Heart right ventricle (tissue), 16 donors: ENCODE measurements at places on chromosomes 16 and 17. TPM values are rescaled to one million over a fixed set of nuclear protein-coding genes. Genes with fewer than 3 reads are reported as not detected.
A peak's percentile ranks its signal among the peaks of the same experiment; 100 is the strongest.

DNA sequence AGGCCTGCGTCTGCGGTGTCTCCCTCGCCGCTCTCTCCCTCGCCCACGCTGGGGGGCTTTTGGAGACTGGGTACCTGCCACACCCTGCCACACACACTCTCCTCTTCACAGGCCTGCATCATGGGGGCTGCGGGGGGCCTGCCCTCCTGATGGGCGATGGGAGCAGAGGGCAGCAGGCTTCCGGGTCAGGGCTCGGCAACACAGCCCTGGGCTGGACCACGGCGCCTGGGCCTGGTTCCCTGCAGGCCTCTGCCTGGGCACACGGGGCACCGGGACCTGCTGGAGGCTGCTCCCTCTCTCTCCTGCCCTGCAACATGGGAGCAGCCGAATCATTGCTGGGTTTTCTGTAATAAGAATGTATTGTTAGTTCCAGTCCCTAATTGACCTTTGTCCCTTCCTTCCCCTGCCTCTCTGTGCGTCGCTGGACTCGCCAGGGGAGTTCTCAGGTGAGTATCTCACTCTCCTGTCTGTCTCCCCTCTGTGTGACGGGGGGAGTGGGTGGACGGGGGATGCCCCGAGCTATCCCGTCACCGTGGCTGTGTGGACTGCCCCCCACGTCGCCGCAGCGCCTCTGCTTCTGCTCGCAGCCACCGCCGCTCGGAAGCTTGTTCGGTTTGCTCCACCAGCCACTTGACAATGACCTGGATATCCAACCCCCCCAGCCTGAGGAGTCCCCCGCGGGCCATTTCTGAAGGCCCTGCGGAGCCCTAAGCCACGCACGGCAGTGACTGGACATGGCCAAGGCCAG lies 13.5 kb downstream of the NME3 start:
- DNase-seq = no peak

GRCh38 chr17:49829026-49829425 lies 18.8 kb downstream of the TAC4 start:
- DNase-seq = no peak

GRCh38 chr17:6046931-6047330 lies 23.2 kb upstream of the WSCD1 start:
- DNase-seq = no peak

- DNase-seq = no peak
These were observed 114.5 kb upstream of the CHMP6 start for GRCh38 chr17:80876950-80877728.

- DNase-seq = no peak
These were observed 8.5 kb upstream of the PIK3R6 start for GRCh38 chr17:8875957-8876356.

- no peak for DNase-seq
These were observed 36.7 kb downstream of the SMG6 start for GRCh38 chr17:2266865-2267228.

DNA sequence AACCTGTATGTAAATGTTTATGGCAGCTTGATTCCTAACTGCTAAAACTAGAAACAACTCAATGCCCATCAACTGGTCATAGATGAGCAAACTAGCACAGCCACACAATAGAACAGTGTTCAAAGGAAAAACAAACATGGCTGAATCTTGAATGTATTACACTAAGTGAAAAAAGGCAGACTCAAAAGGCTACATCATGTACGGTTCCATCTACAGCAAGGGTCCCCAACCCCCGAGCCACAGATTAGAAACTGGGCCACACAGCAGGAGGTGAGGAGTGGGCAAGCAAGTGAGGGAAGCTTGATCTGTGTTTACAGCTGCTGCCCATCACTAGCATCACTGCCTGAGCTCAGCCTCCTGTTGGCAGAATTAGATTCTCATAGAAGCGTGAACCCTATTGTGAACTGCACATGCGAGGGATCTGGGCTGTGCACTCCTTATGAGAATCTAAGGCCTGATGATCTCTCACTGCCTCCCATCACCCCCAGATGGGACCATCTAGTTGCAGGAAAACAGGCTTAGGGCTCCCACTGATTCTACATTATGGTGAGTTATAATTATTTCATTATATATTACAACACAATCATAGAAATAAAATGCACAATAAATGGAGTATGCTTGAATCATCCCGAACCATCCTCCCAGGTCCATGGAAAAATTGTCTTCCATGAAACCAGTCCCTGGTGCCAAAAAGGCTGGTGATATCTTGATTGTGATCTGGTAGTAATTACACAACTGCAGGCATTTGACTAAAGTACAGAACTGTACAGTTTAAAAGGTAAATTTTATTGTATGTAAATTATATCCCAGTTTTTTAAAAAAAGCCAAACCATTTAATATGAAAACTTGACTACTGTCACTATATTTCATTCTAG lies 7.7 kb downstream of the CEP20 start:
- no peak for DNase-seq

DNA sequence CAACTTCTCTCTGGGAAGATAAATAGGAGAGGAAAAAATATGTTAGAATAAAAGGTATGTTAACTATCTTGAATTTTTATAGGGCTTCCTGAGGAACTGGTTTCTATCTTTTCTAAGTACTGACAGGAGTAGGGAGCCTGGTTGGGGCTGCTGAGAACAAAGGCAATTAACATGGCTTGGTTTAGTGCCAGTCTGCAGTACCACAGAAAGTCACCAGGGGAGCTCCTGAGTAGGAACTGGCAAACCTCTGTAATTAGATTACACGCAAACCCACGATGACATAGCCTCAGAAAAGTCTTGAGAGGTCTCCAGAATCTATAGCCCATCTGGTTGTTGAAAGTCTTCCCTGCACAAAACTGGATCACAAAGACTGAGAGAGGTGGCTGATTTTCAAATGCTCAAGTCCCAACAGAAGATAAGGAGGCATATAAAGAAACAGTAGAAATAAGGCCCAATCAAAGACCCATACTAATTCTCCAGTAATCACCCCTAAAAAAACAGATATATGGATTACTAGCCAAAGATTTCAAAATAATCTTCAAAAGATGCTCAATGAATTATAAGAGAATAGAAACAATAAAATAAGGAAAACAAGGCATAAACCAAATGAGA lies 11.7 kb upstream of the CNTNAP4 start:
- no peak for DNase-seq

DNA sequence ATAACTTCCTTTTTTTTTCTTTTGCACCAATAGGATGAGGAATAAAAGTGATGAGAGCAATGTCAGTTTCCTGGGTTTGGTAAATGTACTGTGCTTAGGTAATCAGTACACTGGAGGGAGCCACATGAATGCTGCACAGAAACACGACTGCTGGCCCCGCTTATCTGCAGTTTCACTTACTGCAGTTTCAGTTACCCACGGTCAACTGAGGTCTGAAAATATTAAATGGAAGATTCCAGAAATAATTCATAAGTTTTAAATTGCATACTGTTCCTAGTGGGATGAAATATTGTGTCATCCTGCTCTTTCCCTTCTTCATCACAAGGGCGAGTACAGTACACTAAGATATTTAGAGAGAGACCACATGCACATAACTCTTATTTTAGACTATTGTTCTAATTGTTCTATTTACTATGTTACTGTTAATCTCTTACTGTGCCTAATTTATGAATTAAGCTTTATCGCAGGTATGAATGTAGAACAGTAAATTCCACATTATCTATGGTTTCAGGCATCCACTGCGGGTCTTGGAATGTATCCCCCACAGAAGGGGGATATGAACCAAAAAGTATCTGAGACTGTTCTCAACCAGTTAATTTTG lies 6.4 kb upstream of the LGALS3BP start:
- peak; percentile 35 for DNase-seq

- DNase-seq = no peak
These were observed 29.8 kb upstream of the IRF8 start for GRCh38 chr16:85869206-85869605.

DNA sequence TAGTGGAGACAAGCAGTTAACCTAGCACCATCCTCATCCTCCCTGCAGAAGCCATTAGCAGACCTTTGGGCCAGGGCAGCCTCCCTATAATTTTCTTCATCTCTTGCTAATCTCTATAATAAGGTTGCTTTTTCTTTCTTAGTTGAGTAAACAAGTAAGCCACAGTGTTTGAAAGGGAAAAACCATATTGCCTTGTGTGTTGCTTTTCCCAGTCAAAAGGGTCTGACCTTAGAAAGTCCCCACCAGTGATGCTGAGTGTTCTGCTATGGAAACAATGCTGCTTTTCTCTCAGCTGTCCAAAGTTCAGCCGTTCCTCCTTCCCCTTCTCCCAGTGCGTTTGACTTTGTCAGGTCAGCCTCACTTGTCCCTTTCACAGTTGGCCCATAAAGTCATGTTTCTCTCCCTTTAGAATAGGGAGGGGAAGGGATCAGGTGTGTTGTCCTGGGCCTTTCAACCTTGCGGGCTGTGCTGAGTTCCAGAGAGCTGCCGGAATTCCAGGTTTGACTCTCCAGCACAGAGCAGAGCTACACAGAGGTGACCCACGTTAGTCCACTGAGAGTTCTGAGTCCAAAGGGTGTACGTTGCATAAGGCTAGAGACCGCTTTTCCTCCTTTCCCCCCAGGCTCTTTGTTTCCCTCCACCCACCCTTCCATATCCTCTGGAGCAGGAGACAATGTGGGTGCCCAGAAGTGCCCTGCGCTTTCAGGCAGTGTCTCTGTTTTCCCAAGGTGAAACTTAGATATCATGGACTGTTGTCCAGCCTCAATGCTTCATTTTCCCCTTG lies 15.9 kb upstream of the CLEC18C start:
- DNase-seq = no peak

- DNase-seq = no peak
These were observed 885 bp downstream of the CNTNAP4 start for GRCh38 chr16:76278086-76278485.

Gene GNG13
- total RNA-seq = not detected

Gene SRCIN1
- 1.2 TPM for total RNA-seq

Gene HBA2
- 87.5 TPM for total RNA-seq

Gene SMTNL2
- 18.4 TPM for total RNA-seq
